ENCODE measurements at places on chromosomes 2 and 18.

GRCh38 chr2:71122387-71123298, 7.4 kb downstream of the MCEE start:
- peak; percentile 18 for DNase-seq

DNA sequence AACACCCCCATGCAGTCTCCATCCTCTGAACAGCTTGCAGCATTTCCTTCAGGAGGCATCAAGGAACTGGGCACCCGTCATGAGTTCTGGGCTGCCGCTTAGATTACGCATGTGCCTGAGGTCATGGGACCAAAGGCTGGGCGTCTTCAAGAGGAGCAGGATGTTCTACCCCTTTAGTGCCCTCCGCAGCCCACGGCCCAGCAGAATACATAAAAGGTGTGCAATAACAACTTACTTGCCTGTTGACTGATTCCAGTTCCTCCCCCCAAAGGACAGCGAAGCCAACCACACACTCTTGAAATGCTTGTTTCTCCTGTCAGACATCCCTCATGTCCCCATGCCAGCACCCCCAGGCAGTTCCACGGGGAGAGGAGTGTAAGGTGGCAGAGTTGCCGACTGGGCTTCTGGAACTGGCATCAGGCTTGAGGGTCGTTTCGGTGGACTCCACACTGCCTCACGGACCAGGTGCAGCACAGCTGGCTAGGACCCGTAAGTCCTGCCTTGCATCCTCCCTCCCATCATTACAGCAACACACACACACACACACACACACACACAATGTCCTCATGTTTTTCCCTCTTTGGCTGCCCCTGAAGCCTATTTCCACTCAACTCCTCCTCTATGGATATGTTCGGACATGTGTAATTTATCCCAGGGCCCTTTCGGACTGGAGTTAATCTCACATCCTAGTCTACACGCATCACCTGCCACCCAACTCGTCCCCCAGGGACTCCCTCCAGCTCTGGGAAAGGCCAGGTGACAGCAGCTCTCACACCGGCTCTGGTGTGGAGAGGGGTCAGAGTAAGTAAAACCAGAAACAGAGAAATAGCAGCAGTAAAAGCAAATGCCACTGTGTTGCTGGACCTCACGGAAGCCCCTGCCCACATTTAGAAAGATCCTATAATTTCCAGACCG, 200.7 kb downstream of the BCL11A start:
- DNase-seq: no peak

DNA sequence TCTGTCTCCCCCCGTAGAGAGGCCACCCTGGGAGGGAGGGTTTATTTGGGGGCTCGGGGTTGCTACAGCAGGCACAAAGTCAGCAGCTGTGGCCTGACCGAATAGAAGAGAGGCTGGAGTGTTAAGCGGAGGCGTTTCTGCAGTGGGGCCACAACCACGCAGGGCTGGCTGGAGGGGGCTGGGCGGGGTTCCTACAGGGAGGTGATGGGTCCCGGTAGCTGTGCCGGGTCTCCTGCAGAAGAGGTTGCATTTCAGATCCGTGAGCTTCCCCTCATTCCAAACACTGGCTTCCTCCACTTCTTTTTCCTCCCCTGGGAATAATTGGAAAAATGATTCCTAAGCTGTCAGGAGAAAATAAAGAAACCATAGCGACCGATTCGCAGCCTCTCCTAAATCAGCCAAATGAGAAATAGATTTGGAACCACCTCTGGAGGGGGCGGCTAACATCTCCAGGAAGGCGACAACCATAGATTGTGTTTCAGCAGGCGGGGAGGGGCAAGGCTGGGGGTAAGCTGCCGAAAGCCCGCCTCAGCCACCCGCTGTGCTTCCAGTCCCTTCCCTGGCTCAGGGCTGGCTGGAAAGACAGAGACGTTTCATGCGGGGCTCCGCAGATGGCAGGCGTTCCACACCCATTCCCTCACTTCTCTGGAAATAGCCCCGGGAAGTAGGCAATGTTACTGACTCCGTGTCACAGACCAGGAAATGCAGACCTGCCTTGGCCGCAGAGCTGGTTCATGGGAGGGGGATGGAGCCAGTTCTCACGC, 85.6 kb upstream of the TAF1B start:
- peak; percentile 37 for DNase-seq

- DNase-seq: peak; percentile 41
Measured at GRCh38 chr2:60964651-60965498, 52.6 kb upstream of the PEX13 start.

DNA sequence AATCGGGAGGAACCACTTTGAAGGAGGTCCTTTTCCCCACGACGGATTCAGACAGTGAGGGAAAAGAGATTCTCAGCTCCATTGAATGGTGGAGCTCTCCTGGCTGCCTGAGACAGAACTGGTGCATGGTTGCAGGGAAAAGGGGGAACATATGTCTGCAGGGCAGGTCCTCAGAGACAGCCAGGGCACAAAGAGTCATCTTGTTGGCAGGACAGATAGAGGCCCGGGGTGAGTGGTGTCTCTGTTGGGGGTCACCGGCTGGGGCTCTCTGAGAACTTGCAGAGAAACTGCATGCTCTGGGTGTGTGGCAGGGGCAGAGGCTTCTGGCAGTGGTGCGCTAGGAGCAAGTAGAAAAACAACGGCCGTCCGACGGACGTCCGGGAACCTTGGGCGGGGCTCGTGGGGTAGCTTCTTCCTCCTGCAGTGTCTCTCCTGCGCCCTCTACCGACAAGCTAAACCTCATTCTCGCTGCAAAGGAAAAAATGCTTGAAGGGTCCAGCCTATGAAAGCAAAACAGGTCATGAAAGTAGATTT, 94.3 kb downstream of the CDCA7 start:
- DNase-seq: peak; percentile 86

GRCh38 chr18:45829855-45830254, 4.4 kb downstream of the SIGLEC15 start:
- no peak for DNase-seq

DNA sequence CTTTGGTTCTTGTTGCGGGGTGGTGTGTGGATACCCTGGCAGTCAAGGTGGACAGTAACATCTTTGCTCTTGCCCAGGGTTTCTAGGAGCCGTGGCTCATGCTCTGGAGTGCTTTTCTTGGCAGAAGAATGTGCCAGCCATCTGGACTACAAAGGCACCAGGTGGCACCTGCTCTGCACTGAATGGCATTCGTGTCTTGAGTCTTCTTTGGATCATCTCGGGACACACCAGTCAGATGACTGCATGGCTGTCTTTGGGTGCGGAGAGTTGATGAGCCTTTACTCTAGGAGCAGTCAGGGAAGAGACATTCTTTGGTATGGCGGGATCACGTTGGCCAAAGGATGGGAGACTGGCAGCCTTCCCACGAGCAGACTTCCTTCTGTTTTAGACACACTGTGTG, 104.1 kb upstream of the SEC11C start:
- no peak for DNase-seq

GRCh38 chr2:109700680-109701274, 86.6 kb downstream of the SOWAHC start:
- DNase-seq: no peak

GRCh38 chr2:38835015-38835601, 40.6 kb downstream of the DHX57 start:
- DNase-seq: peak; percentile 56

DNA sequence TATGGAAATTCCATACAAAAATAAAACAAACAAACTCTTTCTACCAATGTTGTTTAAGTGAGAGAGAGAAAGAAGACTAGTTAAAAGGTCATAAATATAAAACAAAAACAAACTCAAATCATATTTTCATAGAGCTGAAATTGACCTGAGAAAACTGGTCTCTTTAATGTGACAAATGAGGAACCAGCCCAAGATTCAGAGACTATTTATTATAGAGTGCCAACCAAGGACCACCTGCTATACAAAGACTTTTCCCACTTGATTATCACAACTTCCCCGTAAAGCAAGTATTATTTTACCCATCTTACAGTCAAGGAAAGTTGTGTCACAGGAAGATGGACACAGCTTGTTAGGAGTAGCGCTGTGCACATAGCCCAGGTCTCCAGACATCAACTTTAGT, 13.3 kb downstream of the ANKRD44 start:
- DNase-seq: peak; percentile 58

DNA sequence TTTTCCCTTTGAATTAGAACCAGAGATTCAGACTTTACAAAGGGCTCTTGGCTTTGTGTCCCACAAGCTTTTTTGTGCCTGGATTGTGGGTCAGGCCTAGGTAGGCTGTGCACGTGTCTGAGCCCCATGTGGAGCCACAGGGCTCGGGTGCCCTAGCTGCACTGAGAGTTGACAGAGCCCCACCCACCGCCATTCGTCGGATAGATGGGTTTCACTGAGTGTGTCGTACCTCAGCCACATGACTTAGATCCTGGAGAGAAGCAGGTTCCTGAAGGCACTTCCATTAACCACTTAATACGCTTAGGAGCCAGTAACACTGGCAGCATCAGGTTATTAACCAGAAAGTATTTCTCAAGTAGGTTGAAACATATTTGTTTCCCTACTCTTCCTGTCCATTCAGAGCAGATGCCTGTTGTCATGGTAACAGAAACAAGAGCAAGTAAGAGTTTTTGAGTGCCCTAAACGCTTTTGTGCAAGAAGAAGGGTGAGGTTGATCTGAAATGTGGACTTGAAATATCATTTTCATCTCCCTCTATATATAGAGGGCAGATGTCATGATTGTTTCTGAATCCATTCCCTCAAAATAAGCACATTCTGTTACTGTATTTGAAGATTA, 30.0 kb downstream of the ADCYAP1 start:
- no peak for DNase-seq

DNA sequence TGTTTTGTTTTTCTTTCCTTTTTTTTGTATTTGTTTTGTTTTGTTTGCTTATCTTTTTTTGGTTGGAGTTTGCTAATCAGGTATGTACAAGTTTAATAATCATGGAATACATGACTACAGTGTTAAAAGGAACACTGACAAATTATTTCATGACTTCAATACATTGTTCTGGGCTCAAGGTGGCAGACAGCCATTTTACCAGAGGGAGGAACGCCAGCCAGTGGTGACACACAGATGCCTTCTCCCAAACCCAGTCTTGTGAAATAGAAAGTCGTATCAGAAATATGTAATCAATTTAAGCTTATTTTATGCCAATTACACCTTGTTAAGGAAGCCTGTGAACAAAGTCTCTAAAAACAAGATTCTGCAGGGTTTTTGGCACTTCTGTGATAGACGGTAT, 264.0 kb upstream of the EPHA4 start:
- no peak for DNase-seq

DNA sequence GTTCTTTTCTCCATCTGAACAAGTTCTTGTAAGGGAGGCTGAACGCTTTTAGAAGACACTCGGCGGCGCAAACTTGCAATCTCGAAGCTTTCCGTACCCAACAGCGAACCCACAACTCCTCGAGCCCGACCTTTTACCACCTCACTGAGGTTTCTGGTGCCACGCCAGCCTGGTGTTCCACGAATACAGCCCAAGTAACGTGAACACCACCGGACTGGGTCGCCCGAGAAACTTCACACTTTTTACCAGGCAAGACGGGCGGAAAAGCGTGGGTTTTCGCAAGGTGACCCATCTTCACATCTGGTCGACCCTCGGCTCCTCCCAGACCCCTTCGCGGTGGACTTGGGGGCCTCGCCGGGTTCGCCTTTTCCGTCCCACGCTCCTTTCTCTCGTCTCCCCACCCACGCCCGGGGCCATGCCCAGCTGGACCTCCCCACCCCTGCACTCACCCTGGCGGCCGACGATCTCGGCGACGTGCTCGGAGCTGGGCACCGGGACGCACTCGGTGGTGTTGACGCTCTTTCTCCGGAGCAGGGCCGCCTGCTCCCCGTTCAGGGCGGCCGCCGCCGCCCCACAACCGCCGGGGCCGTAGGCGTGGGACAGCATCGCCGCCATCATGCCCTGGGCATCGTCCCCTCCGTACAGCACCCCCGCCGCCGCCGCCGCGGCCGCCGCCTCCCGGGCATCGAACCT, 1.2 kb downstream of the MEX3C start:
- DNase-seq: peak; percentile 57

- no peak for DNase-seq
Measured at GRCh38 chr2:169746240-169746639, 12.6 kb downstream of the KLHL23 start.

DNA sequence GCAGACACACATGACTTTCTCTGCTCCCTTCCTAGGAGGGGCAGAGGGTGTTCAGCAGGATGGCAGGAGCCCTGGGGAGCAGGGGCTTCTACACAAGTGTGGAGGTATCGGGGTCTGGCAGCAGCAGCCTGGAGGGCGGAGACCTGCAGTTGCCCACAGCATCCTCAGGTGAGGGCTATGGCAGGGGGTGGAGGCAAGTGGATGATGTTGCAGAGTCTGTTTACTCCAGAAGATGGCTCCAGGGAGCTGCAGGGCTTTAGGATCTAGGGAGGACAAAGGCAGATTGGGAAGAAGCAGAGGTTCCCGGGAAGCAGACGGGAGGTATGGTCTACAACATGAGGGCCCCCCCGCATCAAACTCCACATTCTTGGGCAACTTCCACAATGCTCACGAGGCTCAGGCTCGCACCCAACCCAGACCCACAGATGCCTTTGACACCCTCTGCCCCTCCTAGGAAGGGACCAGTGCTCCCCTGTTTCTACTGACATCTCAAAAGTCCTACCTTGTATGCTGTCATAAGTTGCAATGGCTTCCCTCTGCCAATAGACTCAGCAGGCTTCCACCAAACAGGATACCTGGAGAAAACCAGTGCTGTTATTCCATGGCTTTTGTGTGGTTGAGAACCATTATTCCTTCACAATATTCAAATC, 12.0 kb upstream of the ATP6V1C2 start:
- DNase-seq: no peak

All from hematopoietic multipotent progenitor cell treated with erythropoietin and hydrocortisone succinate and interleukin-3 and kit ligand, for 4 days (in vitro differentiated cells).